A549 (cell line): ENCODE measurements at places on chromosomes 6 and 20. TPM values are rescaled to one million over a fixed set of nuclear protein-coding genes. Genes with fewer than 3 reads are reported as not detected.

- DNase-seq, result no peak
Measured at GRCh38 chr6:170038708-170039107, 252.2 kb downstream of the DLL1 start.

DNA sequence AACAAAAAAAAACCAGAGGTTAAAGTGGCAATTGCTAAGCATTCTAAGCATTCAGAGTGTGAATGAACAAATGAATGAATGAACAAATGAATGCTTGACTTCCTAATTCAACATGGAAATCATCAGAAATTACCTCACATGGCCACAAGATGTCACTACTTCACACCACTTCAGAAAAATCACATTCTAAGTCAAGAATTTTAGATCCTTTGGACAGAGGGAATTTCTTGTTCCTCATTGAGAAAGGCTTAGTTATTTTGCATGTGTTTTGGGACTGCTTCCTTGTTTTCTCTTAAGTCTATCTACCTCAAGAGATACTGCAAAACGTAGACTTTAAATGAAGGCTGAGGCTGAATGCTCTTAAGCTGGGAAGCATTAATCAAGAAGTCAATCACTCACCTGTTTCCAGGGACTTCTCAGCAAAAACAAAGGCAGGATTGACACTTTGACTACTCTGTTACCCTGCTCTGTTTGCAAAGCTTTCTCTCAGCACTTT is 120.2 kb downstream of the MBOAT1 start:
- DNase-seq, result peak; percentile 56

DNA sequence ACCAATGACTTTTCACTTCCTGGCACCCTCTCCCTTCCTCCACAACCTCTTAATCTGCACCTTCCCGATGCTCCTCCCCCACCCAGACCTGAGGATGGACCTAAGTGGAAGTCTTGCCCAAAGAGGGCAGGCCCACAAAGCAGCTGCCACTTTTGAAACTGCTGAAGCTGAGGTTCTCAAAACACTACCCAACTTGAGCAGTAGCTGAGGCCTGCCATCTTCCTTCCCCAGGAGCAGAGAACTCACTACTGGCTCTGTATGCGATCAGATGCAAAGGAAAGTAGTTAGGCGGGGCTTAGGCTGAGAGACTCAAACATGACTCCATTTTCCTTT is 1.5 kb downstream of the HM13 start:
- no peak for DNase-seq

PCK1 gene
- 0.04 to 0.07 TPM in 2 of 3 replicates, not detected in the other for polyA plus RNA-seq
